ENCODE measurements at places on chromosomes 16 and 17. TPM values are rescaled to one million over a fixed set of nuclear protein-coding genes. Genes with fewer than 3 reads are reported as not detected.

ABCA8 gene
- total RNA-seq, result not detected

- no peak for DNase-seq
These were observed 131.9 kb upstream of the GSE1 start for GRCh38 chr16:85481206-85481605.

GRCh38 chr17:82113941-82114340 is 15.9 kb upstream of the FASN start:
- no peak for DNase-seq

- DNase-seq, result no peak
These were observed 38.7 kb upstream of the SLC38A10 start for GRCh38 chr17:81333616-81334368.

- DNase-seq, result no peak
These were observed 46.5 kb downstream of the VAT1L start for GRCh38 chr16:77834635-77835540.
